Testis (tissue), 5 donors: ENCODE measurements at places on chromosomes 5 and 9. TPM values are rescaled to one million over a fixed set of nuclear protein-coding genes. Genes with fewer than 3 reads are reported as not detected.

The ACTBL2 gene
- 0.15 TPM for polyA plus RNA-seq

DNA sequence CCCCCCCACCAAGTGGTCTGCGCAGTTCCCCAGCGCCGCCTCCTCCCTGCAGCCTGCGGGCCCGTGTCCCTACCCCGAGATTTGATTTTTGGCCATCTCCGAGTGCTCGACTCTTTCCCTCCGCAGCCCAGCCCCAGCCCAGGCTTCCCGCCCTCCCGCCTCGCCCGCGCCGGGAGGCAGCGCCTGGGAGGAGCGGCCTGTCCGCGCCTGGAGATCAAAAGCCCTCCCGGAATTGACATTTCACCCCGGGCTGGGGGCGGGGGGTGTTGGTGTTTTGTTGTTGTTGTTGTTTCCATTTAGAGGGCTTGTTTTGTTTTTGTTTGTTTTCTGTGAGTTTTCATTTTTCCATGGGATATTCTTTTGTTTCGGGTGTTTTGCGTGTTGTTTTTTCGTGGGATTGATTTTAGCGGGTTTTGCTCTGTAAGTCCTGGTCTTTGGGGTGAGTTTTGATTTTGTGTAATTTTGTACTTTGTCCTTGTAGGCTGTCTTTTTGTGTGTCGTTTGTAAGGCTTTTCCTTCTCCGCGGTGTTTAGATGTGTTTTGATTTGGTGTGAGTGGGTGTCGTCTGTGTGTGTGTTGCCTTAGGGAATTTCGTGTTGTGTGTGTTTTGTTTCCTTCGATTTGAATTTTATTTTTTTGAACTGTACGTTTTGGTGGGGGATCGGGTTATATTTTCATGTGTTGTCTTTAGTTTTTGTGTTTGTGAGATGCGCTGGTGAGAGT, 1.7 kb upstream of the PAX5 start:
- DNase-seq: no peak

The AQP3 gene
- 6.3 TPM for polyA plus RNA-seq

DNA sequence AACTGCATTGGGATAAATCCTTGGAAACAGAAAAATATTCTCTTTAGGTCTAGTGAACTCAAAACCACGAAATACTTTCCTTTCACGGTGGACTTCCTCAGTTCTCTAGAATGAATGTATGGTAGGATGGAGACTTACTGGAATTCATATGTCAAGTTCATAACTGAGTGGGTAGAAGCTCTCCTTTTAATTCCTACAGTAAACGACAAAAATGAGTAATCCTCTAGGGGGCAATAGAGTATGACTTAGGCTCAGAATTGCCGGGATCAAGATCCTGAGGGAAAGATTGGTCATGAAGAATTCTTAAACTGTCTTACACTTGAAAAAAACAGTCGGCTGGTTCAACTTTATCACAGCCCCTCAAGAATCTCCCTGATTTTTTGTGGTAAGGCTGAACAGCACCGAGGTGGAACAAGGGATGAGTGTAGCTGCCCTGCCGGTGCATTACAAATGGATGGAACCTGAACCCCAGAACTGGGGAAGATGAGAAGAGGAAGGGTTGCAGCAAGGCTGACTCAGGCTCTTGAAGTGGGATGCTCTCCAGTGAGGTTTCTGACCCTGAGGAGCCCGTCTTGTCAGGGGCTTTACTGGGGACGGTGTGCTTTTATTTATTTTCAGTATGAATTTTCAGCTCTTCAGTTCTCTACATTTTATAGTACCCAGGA, 14.0 kb upstream of the LOX start:
- no peak for DNase-seq

- no peak for DNase-seq
These were observed 203.3 kb downstream of the ADAMTS12 start for GRCh38 chr5:33688526-33688925.

DNA sequence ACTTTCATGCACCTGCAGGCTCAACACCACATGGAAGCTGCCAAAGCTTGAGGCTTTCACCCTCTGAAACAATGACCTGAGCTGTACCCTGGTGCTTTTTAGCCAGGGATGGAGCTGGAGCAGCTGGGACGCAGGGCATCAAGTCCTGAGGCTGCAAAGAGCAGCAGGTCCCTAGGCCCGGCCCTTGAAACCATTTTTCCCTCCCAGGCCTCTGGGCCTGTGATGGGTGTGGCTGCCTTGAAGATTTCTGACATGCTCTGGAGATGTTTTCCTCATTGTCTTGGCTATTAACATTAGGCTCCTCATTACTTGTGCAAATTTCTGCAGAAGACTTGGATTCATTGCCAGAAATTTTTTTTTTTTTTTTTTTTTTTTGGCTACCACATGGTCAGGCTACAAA, 30.3 kb upstream of the GHR start:
- DNase-seq: no peak
